ENCODE measurements at places on chromosomes 4 and X.

DNA sequence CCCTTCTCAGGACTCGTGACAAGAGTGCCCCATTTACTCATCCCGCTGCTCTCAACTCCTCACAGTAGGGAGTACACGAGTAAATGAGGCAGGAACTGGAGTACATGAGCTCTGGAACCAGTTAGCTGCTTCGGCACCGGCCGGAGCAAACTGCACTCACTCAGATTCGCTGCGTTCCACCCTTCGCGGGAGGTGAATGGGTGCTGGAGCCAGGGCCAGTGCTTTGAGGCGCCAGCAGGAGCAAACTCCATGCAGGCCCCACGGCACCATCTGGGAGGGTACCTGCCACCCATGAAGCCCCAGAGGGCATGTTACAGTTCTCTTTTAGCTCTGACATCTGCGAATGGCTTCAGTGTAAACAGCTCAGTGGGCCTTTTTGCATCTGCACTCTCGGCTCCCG lies 315.5 kb upstream of the GK2 start:
- DNase-seq: no peak

DNA sequence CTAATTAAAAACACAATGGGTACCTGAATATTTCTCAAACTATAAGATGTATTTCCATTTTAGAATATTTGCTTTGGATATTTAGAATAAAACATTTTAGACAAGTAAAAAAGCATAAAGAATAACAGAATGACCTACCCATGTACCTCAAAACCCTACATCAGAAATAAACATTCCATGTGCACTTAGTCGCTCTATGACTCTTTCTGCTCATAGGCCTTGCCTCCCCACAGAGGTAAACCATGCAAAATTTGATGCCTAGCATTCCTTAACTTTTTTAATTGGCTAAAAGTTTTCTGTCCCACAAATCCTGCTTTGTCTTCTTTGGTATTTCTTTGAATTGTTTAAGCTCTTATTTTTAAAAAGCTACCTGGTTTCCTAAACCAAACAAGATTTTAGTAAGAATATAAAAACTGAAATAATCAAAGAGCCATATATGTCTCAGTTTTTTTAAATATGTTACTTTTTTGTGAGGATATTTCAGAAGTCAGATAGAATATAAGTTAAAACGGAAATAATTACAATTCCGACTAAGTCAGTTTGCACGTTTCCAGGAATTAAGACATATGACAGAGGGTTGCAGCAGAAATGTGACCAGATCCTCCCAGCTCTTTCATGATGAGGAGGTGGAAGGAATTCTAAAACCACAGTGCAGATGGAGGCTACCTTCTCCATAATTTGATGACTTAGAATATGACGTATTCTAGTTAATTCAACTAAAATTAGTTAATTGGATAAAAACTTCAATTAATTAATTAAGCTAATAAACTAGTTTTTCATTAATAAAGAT lies 102.5 kb downstream of the FIP1L1 start:
- DNase-seq: peak; percentile 88

DNA sequence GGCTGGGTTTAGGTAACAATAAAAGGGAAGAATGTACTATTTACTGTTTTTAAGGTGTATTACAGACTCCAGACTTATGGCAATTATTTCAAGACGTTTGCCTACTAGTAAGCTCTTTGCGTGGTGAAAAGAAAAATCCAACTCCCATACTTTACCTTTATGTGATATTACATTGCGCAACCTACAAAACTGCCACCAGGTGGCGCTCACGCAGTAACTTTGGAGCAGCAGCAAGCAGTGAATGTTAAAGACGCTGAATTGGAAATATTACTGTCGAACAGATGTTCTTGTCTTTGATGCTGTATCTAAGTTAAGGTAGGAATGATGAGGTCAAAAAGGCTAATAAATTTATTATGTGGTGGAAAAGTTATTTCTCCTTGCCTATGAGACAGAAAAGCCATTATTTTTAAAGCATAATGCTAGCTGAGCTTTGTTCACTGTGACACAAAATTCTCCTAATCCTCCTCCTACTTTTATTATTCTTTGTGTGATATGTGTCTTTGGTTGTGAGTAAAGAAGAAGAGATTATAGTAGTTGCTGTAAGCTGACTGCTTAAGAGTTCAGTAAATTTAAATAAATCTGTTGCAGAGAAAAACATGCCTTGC lies 1099.8 kb upstream of the TENM3 start:
- DNase-seq: peak; percentile 82

DNA sequence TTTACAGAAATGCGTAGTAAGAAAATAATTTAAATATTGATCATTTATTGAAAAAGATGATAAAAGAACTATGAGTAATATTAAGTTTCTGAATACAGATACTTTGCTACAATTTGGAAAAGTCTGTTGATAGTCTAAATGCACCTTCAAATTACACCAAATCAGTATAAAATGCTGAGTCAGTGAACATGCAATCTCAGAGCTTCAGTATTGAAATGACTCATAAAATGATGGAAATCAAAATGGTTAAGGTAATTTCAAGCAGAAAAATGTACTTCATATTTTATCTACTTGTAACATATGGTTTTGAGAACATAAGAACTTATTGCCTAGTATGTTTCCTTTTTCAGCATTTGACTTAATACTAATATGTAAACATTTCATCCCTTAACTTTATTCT lies 448.2 kb downstream of the PCDH10 start:
- DNase-seq: peak; percentile 9

DNA sequence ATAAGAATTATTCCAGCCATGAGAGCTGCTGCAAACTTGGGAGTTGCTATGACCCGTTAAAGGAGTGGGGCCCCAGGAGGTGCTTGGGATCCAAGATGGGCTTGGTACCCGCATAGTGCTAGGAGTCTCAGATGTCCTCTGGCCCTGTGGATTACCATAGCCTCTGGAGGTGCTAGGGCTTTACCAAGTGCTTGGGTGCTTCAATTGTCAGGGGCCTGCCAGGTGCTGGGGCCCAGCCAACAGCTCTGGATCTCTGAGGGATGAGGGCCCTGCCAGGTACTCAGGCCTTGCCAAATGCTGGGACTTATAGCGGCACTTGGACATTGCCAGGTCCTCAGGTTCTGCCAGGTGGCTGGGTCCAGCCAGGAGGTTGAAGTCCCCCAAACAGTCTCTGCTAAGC lies 32.0 kb upstream of the USP51 start:
- no peak for DNase-seq

DNA sequence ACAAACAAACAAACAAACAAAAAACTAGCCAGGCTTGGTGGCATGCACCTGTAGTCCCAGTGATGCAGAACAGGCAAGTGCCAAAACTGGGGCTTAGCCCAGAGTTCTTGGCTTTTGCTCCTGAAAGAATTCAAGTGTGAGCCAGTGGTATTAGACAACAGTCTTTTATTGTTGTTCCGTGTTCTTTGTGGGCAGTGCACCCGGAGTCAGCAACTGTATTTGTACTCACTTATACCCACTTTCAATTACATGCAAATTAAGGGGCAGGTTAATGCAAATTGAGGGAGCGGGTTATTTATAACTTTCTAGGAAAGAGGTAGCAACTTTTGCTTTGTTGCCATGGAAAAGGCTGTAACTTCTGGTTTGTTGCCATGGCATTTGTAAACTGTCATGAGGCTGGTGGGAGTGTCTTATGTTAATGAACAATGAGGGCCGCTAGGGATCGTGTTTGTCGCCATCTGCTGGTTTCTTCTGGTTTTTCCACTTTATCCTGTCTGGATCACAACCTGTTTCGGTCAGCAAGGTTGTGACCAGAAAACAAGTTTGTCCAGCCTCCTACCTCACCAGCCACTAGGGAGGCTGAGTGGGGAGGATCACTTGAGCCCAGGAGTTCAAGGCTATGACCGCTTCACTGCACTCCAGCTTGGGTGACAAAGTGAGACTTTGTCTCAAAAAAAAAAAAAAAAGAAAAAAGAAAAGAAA lies 88.8 kb upstream of the ESX1 start:
- DNase-seq: peak; percentile 79

- DNase-seq: peak; percentile 64
Observed at GRCh38 chr4:170741856-170742255, 652.1 kb upstream of the AADAT start.

GRCh38 chr4:83197555-83198235 lies 83.2 kb upstream of the PLAC8 start:
- no peak for DNase-seq

GRCh38 chr4:125315576-125316400 lies 1.0 kb downstream of the FAT4 start:
- DNase-seq: peak; percentile 61

DNA sequence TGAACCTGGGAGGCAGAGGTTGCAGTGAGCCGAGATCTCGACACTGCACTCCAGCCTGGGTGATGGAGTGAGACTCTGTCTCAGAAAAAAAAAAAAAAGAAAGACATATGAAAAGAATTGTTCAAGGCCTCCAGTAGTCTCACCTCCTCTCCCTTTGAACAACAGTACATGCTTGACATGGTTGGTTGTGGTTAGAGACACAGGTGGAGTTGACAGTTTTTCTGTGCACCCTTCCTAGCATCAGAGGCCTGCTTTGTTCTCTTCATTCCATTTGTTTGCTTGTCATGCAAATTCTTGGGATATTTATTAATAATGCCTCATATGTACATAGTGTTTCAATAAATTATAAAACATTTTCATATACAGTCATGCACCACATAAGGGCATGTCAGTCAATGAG lies 18.3 kb upstream of the PDCL2 start:
- DNase-seq: no peak

DNA sequence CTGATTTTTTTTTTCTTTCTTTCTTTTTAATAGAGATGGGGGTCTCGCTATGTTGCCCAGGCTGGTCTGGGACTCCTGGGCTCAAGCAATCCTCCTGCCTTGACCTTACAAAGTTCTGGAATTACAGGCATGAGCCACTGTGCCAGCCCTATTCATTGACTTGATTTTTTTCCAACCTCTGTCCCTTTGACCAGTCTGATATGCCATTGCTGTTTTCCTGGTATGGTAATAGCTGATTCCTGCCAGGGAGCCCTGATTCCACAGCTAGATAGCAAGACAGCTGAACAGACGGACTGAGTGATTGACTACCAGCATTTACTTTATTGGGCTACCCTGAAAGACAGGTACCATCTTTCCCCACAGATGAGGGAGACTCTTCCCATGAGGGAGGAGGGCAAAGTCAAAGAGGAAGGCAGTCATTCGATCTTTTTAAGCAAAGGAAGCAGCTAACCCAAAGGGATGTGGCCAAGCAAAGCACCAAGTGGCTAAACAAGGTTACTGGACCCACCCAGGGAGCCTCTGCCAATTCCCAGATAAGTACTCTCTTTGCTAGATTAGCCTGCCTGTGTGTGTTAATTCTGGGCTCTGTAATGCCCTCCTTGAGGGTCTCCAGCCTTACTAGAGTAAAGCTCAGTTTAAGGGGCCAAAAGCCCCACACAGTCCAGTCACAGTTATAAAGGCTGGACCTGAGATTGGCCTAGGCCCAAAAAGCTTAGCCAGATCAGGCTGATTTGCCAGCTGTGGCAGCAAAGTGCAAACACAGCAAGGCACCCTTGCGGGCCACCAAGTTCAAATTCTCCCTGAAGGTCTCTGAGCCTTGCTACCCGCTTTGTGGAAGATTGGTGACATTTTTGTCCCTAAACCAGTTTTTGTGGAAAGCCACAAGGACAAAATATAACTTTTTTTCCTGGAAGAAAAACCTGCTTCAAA lies 192.4 kb upstream of the GPC4 start:
- DNase-seq: peak; percentile 20

DNA sequence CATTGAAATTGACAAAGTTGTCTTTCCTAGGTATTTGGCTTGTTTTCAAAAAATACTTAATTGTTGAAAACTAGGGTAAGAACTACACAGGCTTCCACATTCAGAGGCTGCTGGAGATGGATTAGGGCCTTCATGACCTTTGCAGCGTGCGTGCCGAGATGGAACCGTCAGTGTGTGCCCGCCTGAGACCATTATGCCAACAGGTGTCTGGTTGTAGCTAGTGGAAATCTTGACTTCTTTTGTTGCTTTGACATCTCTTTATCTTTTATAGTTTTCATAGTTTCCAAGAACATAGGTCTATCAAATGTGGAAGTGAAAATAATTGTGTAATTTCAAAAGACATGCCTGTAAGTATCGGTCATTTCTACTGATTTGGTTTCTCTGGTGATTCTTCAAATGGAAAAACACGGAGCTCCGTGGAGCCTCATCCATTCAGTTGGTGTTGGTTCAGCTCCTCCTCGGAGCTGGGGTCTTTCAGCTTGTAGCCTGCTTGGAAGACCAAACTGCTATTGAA lies 38.9 kb upstream of the CLCN4 start:
- no peak for DNase-seq

GRCh38 chrX:10159145-10159468 lies 2.3 kb downstream of the CLCN4 start:
- no peak for DNase-seq

GRCh38 chr4:15714141-15714540 lies 11.3 kb downstream of the BST1 start:
- peak; percentile 74 for DNase-seq

- DNase-seq: peak; percentile 82
Observed at GRCh38 chr4:156556336-156556735, 415.3 kb downstream of the PDGFC start.

DNA sequence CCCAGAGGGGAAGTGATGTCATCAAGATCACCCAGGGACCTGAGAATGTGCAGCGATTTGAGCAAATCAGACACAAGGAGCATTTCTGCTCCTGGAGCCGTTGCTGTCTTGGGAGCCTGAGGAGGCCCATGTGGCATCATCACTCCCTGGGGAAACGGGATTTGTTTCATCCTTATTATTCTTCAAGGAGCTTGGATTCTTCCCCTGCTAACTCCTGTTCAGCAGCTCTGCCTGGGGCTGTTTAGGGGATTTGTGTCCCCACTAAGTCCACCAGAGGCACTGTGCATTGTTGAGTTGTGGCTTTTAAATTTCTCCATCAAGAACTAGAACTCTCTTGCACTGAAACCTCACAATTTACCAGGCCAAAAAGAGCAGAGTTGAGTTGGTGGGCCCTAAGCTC lies 104.2 kb upstream of the MSX1 start:
- DNase-seq: no peak

DNA sequence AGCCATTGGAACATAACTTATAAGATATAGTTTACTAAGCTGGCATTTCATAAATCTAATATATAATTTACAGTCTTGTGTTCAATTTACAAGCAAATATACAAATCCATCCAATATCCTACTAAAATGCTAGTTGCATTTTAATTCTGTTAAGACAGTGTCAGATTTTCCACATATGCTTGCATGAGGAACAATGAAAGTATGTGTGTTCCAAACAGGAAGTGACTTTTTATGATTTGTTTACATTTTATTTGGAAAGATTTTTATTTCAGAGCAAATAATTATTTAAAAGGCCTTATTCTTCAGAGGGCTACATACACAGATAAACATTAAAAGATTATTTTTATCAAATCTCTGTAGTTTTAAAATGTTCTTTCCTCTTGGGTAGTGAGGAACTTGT lies 130.1 kb downstream of the KLHL34 start:
- peak; percentile 15 for DNase-seq

GRCh38 chr4:25827897-25828296 lies 34.9 kb downstream of the SEL1L3 start:
- DNase-seq: no peak

GRCh38 chr4:78568640-78569305 lies 17.2 kb downstream of the ANXA3 start:
- no peak for DNase-seq

All from fibroblast of lung (primary cell).